Pancreas (tissue), 10 donors: ENCODE measurements at places on chromosomes 7 and 10.
A peak's percentile ranks its signal among the peaks of the same experiment; 100 is the strongest.

- DNase-seq, result peak; percentile 9
These were observed 3.3 kb downstream of the AHR start for GRCh38 chr7:17301471-17302456.

GRCh38 chr10:126384269-126384873 lies 3.9 kb downstream of the ADAM12 start:
- no peak for DNase-seq

DNA sequence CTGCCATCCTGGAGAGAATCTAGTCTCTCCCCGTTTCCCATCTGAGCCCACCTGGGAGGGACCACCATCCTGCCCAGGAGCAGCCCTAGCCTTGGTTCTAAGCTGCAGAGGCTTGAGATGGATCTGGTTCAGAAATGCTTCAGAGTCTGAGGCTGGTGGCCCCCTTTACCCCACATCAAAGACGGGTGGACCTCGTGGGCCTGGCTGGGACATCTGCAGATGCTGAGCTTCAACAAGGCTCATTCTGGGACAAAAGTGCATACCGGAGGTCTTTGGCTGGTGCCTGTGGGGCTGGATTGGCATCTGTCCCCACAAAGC lies 4.9 kb upstream of the IRF5 start:
- no peak for DNase-seq

- no peak for DNase-seq
These were observed 9.4 kb downstream of the TMEM106B start for GRCh38 chr7:12220389-12221046.

- no peak for DNase-seq
These were observed 2.5 kb upstream of the KEL start for GRCh38 chr7:142964502-142965246.

- no peak for DNase-seq
These were observed 188.3 kb upstream of the MEOX2 start for GRCh38 chr7:15874774-15875173.

GRCh38 chr7:138584696-138585095 lies 116.5 kb downstream of the SVOPL start:
- DNase-seq, result no peak

GRCh38 chr7:51476026-51476425 lies 159.4 kb upstream of the COBL start:
- no peak for DNase-seq

DNA sequence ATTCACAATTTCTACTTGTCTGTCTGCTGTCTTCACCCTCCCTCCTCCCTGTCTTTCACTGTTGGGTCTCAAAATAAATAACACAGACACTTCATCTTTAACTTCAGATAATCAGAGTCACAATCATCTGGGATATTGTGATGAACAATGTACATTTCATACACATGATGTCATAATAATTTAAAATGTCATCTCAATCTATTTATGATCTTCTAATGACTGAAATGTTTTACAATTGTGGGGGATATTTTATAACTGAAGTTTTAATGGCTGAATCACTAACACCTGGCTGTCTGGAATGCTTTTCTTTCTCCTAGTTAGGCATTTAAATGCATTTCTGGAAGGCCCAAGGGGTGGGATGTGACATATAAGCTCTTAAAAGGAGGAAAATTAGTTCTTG lies 859.8 kb downstream of the LRMDA start:
- no peak for DNase-seq

DNA sequence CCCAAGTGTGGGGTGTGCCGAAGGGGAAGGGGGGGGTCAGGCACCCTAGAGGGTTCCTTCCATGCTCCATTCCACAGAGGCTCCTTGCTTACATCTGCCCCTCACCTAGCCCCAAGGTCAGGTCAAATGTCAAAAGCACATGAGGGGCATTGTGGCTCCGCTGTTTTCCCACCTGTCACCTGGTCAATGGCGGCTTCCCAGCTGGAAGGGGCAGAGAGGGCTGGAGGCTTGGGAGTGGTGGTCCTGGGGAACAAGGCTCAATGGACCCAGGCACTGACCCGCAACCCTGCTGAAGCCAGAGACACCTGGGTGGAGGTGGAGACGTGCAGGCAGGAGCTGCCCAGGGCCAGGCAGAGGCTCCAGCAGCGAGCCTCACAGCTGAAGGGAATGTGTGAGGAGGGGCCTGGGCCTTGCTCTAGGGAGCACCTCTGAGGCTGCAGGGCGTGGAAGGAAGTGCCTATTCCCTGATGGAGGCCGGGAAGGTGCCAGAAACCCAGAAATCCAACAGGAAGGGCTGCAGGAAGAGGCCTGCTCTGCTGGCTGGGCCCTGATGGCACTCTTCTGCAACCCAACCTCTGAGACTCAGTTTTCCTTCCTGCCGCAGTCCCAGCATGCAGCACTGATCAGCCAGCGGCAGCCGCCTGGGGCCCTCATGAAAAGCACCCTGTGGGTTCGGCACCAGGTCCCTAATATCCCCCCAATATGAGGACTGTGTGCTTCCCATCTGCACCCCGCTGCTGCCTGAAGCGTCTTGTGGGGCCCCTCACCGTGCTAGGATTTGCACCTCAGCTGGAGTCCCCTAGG lies 16.0 kb downstream of the RASGEF1A start:
- DNase-seq, result no peak

- DNase-seq, result no peak
These were observed 1.2 kb downstream of the HIPK2 start for GRCh38 chr7:139776486-139777132.

GRCh38 chr7:81064426-81064825 lies 145.6 kb upstream of the SEMA3C start:
- DNase-seq, result peak; percentile 8

GRCh38 chr10:76645341-76645740 lies 992.3 kb downstream of the KCNMA1 start:
- DNase-seq, result no peak

GRCh38 chr10:21298701-21299100 lies 226.8 kb downstream of the SKIDA1 start:
- DNase-seq, result no peak

DNA sequence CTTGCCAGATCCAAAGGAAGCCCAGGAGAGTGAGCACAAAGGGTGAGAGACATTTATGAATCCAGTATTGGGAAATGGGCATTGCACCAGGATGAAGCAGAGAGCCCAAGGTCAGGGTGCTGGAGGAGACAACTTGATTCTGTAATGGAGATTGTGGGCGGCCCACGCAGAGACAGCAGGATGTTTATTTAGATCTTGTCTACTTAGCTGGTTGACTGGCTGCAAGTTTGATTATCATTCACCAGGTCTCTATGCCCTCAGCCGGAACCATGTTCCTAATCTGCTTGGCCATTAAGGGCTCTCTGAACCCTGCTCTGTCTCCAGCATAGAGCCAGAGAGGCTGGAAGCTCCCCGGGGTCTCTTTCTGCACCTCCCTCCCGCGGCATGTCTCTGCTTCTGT lies 188.7 kb downstream of the PLXNA4 start:
- DNase-seq, result no peak

- DNase-seq, result no peak
These were observed 29.9 kb downstream of the ZC3HC1 start for GRCh38 chr7:130021105-130021834.

- no peak for DNase-seq
These were observed 145.0 kb downstream of the C7orf25 start for GRCh38 chr7:42766782-42767423.

DNA sequence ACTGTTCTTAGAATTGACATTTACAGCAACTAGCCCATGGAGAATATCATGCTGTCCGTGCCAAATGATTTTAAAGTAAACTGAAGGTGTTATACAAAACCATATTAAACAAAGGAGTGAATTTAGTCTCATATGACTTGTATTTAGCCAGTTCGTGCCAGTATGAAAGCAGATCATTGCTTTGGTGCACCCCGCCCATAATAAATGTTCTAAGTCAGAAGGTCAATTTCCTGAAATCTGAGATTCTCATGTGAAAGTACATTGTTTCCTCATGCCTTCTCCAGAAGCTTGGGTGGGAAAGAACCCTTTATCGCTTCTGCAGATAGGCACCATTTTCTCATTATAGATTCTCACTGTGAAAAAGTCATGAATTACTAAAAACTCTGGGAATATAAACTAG lies 106.4 kb downstream of the CAMK1D start:
- no peak for DNase-seq

DNA sequence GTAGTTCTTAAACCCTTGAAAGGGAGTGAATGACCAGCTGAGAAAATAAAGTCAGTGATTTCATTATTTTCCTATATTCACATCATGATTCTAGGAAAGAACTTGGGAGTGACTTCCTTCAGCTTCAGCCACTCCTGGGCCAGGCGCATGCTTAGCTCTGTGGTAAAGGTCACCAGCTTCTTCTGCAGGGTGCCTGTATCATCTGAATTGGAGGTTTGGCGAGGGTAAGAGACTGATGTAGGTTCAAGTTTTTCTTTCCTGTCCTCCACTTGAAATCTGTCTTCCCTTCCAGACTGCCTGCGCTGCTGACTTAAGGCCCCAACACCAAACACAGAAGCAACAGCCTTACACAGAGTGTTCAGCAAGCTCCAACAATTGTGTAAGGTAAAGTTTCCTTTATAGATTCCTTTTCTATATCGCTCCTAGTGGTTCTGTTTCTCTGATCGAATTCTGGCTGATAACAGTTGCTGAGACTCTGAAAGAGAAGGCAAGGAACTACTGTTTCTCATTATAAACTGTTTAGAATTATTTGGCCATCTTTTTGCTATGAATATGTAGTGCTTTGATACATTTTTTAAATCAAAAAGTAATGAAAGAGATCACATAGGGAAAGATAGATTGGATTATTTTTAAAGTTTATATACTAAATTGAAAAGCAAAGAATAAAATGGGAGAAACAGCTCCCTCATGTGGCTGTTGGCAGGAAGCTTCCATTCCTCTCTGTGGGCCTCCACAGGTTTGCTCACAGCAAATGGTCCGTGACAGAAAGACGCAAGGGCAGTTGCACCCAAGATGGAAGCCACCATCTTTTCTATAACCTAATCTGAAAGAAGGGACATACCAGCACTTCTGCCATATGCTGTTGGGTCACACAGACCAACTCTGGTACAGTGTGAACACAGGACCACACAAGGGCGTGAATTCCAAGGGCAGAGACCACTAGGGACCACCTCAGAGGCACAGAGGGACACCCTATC lies 14.0 kb downstream of the GATAD1 start:
- DNase-seq, result no peak

GRCh38 chr10:86388119-86388704 lies 21.6 kb upstream of the GRID1 start:
- no peak for DNase-seq

DNA sequence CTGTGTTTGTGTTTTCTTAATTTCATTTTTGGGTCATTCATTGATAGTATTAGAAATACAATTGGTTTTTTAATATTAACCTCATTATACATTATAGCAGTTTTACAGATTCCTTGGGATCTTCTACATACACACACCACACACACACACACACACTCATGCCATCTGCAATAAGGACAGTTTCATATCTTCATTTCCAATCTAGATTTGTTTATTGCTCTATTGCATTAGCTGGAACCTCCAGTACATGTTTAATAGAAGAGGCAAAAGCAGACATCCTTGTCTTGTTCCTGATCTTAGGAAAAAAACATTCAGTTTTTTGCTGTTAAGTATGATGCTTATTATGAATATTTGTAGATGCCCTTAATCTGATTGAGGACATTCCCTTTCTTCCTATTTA lies 17.8 kb upstream of the CALU start:
- no peak for DNase-seq

GRCh38 chr10:16965740-16966447 lies 148.7 kb upstream of the RSU1 start:
- DNase-seq, result no peak

DNA sequence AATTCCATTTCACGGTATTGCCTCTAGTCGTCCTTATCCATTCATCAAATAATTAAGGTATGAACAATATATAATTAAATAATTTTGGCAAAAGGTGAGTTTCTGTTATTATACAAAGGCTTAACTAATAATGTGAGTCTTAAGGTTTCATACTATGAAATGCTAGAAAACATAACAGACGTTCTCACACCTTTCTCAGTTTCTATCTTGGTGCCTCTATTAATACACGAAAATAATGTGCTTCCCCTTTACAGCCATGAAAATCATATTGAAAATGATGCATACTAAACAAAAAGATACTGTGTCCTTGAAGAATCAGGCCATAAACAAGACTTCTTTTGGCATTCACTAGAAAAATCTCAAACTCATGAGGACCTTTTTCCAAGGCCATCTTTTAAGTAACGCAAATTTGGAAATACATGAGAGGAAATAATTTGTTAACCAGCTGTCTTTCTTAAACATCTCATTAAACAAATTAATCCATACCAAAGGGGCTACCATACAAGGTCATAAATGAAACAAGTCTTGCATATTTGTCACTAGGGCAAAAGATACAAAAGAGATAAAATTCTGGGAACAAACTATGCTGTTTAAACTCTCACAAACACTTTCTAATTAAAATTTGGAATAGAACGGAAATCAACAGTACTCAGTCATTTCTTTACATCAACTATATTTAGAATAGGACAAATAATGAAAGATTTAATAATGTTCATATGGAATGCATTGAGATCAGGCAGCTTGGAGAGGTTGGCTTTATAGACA lies 53.9 kb upstream of the CAV2 start:
- DNase-seq, result no peak

DNA sequence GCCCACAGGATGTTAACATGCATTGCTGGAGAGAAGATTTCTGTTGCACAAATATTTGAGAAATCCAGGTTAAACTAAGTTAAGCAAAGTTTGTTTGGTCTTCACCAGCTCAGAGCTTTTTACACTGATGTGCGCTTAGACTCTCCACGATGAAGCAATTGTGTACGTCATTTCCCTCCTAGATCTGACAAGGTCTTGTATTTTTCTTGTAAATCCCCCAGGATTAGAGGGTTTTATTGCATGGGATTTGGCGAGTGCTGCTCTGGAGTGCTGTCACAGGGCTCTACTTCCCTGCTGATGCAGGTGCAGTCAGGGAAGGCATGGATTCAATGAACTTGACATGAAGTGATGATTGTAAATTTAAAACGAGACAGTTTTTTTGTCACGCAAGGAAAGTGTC lies 173.3 kb downstream of the PDE1C start:
- DNase-seq, result no peak

DNA sequence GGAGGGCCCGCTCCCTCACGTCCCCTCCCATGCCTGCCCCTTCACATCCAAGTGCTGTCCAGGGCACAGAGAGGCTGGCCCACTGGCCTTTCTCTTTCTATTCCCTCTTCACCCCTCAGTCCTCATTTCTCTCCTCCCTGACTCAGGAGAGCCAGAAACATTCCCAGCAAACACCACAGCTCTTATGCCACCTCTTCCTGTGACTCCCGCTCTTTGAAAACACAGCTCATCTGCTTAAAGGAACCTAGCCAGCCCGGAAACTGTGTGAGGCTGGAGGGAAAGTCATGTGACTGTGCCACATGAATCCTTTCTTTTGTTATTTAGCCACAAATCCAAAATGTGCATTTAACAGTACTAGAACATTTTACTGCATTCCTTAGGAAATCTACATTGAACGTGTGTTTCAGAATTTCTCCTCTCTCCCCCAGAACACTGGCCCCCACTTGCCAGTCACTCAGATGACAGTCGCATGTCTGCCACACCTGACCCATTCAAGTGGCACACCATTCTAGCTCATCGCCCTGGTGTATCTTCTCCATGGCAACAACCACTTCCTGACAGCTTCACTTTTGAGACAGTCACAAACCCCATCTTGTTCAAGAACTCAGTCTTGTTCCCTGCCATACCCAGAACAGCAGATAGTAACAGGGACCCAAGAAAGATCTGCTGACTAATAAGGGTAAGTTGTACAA lies 42.8 kb downstream of the GRB10 start:
- no peak for DNase-seq

GRCh38 chr7:32502728-32503127 lies 7.4 kb downstream of the AVL9 start:
- no peak for DNase-seq

- DNase-seq, result no peak
These were observed 90.5 kb upstream of the RSU1 start for GRCh38 chr10:16907687-16908086.

GRCh38 chr10:35219292-35219691 lies 92.6 kb downstream of the CREM start:
- no peak for DNase-seq
